NCI-H1930 (cell line): ENCODE measurements at places on chromosomes 2 and 18.

GRCh38 chr18:56532176-56532840 is 106.1 kb downstream of the TXNL1 start:
- no peak for DNase-seq

DNA sequence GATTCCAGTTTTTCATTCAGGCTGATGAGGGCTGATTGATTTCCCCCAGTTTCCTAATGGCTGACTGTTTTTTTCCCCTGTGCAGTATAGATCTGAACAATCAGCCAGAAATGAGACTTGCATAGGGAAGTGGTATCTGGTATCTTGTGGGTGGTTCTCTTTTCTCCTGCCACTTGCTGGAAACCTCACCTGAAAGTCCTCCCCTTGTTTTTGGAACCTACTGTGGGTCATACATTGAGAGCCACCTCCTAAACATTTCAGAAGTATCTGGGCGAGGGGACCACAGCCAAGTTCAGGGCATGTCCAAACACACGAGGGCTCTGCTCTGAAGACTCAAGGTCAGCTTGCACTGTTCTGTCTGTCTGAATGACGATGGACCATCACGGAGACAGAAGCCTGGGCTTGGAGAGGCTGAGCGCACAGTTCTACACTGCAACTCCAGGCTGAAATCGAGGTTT is 19.3 kb downstream of the ALPK2 start:
- no peak for DNase-seq

GRCh38 chr2:37376421-37377186 is 32.2 kb downstream of the QPCT start:
- DNase-seq = no peak

GRCh38 chr2:197073701-197074433 is 147.4 kb upstream of the PGAP1 start:
- no peak for DNase-seq

- no peak for DNase-seq
These were observed 49.2 kb downstream of the LPIN1 start for GRCh38 chr2:11795590-11795989.

DNA sequence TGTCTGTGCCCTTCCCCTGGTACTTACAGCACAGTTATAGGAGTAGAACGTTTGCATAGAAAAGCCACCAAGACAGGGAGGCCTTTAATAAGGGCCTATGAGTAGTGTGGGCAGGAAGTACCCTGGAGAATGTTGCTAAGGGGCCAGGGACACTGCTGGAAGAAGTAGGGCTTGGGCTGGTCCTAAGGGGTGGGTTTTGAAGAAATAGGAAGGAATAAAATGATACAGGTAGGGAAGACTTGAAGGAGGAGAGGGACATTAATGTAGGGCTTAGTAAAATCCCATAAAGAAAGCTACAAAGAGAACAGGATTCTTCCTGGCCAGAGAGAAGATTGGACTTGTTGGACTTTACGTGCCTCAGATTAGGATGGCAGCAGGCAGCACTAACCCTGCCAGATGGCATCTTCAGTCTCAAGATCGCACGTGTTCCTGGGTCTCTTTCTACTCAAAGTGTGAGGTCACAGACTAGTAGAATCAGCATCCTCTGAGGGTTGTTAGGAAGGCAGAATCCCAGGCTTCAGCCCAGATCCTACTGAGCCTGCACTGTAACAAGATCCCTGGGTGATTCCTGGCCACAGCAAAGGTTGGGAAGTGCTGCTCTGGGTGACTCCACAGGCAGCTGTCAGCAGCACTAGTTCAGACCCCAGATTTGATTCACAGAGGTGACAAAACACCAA is 39.2 kb downstream of the EPAS1 start:
- DNase-seq = no peak

DNA sequence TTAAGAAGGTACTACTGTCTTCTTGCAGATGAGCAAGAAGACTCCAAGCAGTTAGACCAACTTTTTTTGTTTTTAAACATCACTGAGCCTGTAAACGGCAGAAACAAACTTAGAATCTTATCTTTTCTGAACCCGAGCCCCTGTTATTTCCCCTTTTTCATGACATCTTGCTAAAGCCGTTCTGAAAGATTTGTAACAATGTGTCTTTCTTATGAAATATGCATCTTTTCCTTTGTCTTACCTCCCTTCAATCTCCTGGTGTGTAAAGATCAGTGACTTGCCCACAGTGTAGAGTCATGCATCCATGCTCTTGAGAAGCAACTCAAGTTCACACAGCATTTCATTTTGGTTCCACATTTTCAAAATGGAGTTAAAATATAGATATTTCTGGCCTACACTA is 288.8 kb upstream of the CELF4 start:
- no peak for DNase-seq

DNA sequence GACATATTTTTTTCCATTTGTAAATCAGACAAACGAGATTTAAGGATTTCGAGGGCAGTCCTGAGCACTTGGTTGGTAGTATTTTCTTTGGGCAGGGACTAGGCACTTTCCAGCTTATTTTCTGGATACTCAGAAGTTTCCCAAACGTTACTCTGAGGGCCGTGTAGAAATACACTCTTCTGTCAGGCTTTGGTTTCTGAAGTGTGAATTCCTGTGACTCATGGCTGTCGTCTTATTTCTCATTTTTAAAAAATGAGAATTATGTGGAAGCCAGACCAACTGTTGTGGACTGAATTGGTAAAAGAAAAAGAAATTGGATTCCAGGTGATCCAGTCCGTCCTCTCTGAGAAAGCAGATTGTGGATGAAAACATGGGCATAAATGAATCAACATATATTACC is 658.6 kb upstream of the FANCL start:
- DNase-seq = no peak

GRCh38 chr2:218465987-218466633 is 47.2 kb downstream of the VIL1 start:
- DNase-seq = no peak

GRCh38 chr2:14336759-14337382 is 295.6 kb upstream of the LRATD1 start:
- DNase-seq = no peak

DNA sequence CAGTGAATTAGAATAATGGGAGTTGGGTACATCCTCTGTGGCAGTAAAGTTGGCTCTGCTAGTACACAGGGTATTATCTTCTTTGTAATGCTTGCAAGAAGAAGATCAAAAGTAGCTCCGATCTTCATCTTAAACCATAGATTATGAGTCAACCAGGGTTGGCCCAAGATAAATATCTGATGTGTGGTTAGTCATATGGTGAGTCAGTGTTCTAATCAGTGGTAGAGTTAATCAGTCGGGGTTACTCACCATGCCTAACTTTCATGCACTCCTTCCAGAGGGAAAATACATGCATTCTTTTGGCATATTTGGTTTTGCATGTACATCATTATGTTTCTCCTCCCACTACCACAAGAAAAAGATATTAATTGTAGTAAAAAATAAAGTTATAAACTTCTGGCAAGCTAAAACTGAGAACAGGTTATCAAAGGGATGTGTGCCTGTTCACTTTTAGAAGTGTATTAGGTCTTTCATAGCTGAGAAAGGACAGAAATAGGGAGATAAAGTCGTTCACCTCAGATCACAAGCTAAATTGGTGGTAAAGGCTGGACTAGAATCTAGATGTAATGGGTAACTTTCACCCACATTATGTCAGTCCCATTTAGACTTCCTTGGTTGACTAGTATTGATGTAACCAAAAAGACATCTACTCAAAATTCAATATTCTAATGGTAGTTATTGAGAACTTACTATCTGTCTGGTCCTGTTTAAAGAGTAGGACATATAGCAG is 684.4 kb downstream of the IRS1 start:
- DNase-seq = no peak

DNA sequence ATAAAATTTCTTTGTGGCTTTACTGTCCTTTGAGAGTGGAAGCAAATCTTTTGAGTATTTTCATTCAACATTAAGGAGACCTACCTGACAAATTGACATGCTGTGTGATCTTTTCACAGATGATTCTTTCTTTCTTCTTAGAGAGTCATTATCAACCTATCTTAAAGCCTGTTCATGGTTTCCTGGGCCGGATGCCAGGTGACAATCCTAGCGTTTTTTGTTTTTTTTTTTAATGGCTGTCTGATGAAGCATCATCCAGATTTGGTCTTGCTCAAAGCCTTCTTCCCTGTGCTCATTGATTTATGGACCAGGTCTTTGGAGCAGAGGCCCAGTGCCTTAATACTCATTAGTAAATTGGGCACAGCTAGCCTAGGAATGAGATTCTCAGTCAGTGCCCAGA is 9.8 kb upstream of the MGAT5 start:
- no peak for DNase-seq

DNA sequence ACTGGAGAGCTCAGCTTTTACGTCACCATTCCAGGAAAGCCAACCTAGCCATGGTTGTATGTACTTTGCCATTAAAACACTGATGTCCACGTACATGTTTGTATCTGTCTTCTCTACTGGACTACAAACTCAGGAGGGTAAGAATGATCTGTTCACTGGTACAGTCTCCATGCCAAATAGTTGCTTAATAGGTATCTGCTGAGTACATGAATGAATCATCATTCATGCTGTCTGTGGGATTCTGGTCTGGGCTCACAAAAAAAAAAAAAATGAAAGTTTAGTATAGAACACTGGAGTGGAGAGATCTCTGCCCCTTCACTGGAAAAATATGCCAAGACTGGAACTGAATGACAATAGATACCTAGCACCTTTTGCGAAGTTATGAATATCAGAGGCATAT is 102.6 kb upstream of the ITGA4 start:
- no peak for DNase-seq

DNA sequence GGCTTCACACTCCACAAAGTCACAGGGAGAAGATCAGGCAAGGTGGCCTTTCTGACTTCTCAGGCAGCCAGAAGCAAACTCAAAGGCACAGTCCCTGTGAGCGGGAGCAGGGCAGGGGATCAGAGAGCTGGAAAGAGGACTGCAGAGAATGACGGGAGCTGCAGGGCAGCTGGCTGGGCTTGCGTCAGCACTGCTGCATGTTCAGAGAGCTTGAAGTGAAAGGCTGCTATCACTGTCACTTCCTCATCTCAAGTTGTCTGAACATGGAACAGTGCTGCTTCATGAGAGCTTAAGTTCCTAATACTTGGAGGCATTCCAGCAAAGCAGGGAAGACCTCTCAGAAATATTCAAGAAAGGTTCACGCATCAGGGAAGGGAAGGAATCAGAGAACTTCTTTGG is 20.4 kb downstream of the TGFBRAP1 start:
- DNase-seq = no peak

DNA sequence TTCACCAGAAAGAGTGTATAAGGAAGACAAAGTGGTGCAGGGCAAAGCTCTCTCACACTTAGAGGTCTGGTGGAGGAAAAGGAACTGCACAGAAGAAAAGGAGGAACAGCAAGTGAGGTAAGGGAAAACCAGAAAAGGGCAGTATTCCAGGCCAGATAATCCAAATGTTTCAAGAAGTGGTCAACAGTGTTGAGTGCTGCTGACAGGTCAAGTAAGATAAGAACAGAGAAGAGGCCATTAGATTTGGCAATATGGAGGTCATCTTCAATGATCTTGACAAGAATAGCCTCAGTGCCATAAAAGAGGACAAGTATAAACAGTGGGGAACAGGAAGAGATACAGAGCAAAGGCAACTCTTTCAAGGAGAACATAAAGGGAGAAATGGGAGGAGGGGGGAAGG is 15.0 kb downstream of the ADD2 start:
- no peak for DNase-seq

GRCh38 chr2:16067444-16067843 is 127.1 kb downstream of the MYCN start:
- DNase-seq = no peak

DNA sequence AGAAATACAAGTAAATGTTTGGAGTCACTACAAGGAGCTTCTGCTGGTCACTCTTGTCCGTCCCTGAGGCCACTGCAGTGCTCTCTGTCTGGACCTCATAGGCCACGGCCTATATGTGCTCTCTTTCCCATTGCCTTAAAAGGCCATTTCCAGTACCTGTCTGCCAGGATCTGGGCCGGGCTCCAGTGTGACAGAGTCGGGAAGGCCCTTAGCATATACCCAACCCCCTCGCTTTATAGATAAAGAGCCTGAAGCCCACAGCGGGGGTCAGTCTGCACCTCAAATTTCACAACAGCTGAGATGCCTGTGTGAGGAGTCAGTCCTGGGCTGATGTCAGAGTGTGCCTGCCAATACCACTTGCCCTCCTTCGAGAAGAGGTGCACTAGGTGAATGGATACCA is 39.9 kb downstream of the ADD2 start:
- DNase-seq = no peak

DNA sequence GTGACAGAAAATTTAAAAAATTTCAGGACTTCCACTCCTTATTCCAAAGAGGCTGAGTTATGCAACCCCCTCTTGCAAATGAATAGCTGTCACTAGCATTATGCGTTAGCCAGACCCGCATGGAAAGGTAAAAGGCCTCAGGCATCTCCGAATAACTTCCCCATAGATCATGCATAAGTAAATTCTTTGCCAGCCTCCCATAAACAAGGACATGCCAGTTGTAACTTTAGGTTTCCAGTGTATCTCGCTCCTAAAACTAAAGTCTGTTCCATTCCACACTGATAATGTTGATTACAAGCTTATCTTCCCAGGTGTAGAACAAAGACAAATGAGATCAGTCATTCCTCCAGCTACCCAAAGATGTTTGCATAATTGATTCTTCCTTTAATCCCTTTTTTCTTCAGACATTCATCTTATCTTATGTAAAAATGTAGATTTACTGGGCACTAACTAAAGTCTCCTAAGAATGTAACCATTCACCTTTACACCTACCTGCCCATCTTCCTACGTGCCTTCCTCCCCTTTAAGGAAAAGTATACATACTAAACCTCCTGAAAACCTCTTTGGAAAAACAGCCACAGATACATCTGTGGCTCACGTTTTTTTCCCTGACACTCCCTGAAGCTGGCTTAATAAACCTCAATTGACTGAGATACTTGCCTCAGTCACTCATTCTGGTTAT is 13.6 kb upstream of the NFU1 start:
- DNase-seq = no peak

DNA sequence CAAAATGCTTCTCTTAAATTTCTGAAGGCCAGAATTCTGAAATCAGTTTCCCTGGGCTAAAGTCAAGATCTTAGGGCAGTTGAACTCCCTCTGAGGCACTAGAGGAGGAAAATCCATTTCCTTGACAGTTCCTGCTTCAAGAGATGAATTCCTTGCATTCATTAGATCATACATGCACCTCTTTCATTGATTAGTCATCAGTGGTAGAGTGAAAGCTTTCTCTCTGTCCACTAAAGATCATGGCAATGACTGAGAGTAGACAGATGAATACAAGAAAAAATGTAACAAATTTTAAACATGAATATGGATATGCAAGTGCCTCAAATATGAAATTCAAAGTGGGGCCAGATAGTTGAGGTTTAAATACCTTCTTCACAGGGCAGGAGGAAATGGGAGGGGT is 693.4 kb upstream of the TMEFF2 start:
- DNase-seq = no peak

- no peak for DNase-seq
These were observed 12.5 kb upstream of the PAX8 start for GRCh38 chr2:113291191-113291590.

DNA sequence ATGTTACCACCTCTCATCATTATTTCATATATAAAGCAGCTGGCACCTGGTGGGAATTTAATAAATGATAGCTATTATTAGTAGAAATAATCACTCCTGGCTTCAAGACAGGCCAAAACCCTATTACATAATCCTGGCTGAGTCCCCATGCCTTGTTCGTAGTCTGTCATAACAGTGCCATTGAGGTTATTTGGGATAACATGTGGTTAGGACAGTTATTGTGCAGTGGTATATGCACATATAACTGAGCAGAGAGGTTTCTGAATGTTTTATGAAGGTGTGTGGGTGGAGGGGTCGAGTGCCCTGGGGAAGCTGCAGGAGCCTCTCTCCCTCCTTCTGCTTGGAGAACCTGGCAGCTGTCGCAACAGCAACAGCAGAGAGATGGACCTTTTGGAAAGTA is 162.4 kb upstream of the NABP1 start:
- no peak for DNase-seq
